Activated CD4-positive, CD25-positive, alpha-beta regulatory T cell treated with anti-CD3 and anti-CD28 coated beads, Interleukin-2, amount 50 U/mL, for 24 hours (primary cell): ENCODE measurements at places on chromosomes 16 and 17.

DNA sequence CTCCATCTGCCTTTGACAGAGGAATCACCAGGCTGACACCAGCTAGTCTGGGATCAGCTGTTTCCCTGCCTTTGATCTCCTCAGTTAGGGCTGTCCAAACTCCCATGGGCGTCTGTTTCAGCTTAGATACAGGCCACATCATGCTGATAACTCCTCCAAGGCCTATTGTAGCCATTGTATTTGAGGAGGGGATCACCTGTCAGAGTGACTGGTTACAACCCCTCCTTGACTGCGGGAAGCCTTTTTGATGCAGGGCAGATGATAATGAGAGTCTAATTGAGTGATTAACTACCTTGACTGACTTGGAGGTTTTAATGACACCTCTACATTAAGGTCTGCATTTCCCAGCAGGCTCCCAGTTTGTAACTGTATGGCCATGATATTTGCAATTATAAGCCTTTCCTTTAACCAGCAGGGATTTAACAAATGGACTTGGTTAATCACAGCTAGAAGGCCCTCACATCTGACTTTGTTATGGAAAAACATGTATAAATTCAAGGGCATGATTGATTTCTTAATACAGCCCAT is 863.5 kb downstream of the KCNJ2 start:
- no peak for ATAC-seq

DNA sequence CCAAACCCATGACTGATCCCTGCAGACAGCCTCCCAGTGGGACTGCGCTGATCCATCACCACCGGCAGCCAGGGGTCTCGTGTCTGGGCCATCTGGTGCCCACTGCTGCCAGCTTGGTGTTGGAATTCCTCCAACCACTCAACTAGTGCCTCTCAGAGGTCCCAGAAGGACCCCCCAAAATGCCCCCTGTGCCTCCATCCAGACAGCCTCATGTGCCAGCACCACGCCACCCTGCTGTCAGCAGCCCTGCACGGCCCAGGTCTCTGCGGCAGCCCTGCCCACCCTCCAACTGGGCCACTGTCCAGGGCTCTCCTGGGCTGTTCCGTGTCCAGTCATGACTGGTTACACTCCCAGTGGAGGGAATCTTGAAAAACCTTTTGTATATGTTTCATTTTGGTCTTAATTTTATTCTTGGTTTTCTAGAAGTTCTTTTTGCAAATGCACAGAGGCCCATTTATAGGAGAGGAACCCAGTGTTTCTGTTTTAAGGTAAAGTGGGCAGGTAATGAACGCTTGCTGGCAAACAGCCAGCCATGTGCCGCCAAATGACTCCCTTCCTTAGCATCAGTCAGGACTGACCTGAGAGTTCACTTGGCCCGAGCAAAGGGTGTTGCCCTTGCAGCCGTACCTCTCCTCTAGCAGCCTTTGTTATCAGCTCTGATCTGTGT is 34.6 kb downstream of the GRIN2C start:
- no peak for ATAC-seq

GRCh38 chr17:17150448-17150800 is 55.7 kb downstream of the PLD6 start:
- no peak for ATAC-seq

DNA sequence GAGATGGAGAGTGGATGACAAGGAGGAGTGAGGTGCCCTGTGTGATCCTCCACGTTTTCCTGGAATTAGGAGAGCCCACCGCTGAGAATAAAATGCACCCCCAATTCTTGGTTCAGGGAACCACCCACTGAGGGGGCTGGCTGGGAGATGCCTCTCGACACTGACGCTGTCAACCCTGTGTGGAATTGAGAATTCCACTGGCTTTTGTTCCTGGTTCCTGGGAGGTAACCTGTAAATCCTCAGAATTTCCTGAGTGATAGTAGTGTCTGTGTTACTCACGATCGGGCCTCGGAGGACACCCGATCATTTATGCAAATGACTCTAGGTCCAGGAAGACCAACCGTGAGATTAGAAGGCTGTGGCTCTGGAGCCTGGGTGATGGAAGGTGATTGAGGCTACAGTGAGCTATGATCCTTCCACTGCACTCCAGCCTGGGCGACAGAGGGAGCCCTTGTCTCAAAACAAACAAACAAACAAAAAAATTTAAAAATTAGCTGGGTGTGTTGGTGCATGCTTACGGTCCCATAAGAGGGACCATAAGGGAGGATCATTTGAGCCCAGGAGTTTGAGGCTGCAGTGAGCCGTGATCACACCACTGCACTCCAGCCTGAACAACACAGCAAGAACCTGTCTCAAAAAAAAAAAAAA is 11.7 kb upstream of the PRPSAP1 start:
- ATAC-seq: no peak

DNA sequence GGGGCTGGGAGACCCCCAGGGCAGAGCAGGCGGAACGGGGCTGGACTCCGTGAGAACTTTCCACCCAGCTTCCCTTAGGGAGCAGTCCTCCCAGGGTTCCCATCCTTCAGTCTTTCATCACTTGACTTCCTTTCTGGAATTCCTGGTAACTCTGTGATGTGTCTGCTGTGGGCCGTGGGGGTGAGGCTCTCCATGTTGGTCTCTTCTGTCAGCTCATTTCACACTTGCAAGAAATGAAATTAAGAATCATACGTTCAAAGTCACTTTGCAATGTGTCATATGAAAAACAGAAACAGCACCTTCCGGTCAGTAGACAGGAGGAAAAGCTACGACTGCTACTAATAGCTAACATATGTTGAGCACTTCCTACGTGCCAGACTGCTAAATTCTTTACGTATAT is 5.4 kb upstream of the BBS2 start:
- ATAC-seq: no peak

DNA sequence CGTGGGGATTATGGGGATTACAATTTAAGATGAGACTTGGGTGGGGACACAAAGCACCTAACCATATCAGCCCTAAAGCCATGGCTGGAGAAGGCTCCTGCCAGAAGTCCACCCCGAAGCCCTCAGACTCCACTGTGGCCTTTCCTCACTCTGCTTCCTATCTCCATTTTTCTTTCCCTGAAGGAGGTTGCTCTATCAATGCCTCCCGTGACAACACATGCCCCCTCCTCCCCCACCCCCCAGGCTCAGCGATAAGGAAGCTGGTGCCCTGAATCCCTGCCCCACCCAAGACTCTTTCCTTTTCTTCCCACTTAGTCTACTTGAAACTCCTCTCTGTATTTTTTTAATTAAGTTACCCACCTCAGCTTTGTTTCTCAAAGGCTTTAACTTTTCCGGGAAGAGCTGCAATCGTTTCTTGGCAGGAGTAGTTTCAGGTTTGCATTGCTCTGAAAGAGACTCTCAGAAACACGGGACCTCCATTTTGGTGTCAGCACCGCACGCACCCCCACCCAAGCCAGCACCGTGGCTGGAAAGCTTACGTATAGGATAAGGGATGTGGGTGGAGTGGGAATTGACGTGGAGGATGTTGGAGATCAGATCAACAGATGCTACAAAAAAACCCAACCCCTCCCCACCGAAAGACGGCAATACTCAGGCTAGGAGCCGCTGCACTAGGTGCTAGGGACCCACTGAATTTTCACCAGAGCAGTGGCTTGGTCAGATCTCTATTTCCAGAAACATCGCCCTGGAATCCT is 15.2 kb upstream of the CA4 start:
- peak; percentile 7 for ATAC-seq

DNA sequence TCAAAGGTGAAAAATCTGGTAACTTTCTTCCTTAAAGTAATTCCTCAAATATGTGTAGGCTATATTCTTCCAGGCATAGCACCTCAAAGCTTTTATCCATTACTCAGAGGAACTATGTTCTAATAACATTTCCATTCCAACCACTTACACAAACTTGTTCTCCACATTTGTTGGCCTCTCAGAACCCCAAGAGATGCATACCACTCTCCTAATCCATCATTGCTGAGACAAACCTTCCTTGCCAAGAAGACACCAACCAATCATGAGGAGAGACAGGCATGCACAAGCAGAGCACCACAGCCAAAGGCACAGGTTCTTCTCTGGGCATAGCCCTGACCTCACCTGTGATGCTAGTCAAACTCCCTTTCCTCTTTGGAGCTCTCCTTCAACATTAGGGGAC is 20.9 kb downstream of the CDH11 start:
- no peak for ATAC-seq

DNA sequence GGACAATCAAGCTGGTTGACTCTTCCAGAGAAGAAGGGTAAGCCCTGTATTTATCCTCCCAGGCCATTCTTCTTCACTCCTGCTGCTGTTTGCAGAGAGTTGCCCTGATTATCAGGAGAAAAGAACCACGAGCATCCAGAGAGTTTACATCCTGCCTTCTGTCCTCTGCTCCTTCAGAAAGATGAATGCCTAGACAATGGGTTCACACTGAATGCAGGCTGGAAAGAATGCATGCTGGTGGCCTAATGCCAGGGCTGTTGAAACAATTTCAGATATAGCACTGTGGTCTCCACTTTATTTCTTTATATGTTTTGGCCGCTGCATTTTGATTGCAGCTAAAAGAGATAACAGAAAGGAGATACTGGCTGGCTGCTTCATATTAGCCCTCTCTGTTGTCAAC is 21.2 kb upstream of the HAS3 start:
- no peak for ATAC-seq

DNA sequence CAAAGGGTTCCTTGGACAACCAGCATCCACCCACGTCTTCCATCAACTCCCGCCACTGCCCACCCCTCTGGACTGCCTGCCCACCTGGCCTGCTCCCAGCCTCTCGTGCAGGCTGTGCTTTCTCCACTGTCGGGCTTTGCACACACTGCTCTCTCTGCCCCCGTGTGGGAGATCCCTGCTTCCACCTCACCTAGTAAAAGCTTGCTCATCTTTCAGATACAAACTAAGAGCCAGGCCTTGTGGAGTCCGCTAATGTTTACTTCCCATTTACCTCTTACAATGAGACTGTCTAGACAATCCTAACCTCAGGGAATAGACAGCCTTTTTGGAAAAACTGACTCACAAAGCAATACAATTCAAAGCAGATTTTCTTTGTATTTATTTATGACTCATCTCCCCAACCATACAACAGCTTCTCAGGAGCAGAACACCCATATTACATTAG is 67.6 kb downstream of the USP31 start:
- ATAC-seq: peak; percentile 60

DNA sequence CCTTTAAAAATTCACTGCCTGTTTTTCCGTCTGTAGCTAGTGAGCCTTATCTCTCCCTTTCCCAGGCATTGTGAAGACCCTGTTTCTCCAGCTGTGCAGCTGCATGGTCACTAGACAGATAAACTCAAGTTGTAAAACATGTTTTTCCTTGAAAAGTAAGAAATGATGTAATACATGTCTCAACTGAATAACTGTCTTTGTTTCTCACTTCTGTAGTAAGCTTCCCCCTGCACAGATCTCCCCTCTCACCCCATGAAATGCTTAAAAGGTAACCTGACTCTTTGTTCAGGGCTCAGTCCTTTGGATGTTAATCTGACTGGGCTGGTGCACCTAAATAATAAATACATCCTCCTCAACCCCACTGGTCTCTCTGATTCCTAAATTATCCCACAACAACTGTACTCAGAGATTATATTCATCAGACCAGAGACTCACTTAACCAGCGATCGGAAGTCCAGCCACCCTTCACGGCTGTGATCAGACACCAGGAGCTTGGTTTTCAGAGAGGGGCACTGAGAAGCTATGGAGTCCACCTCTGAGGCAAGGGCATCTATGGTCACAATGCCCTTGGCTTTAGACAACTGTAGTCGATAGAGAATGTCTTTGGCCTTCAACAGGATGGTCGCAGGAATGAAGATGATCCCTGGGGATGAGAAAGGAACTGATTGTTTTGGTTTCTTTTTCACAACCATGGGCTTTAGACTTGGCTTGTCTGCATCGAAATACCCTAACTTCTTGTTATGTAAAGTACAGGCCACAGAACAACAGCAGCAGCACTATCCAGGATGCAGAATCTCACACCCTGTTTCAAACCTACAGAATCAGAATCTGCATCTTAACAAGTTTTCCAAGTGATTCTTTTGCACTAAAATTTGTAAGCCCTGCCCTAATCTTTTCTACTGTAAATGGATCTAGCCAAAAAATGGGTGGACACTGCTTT is 15.4 kb downstream of the ACSM1 start:
- ATAC-seq: no peak

- no peak for ATAC-seq
Measured at GRCh38 chr17:79439493-79439892, 171.4 kb downstream of the RBFOX3 start.

GRCh38 chr16:64094992-64095634 is 1026.8 kb downstream of the CDH11 start:
- ATAC-seq: no peak
